ENCODE measurements at places on chromosomes 5 and 9.

GRCh38 chr5:172762214-172763119, 8.5 kb downstream of the DUSP1 start:
- no peak for DNase-seq

- no peak for DNase-seq
Measured at GRCh38 chr9:27183131-27183530, 74.1 kb downstream of the TEK start.

DNA sequence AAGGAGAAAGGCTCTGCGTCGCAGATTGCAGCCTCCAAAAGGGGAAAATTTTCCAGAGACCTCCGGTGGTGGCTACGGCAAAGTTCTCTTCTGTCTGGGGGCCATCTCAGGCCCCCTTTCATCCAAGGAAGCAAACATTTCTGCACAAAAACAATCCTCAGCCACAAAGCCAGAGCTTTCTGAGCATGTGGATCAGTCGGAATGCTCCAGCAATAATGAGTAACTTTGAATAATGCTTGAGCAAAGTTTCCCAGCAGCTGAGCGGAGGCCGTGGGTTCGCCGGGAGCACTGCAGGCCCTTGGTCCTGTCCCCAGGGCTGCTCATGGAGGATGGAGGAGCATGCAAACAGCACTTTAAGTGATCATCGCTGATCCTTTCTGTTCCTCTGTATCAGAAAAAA, 60.2 kb upstream of the UNC5A start:
- DNase-seq = no peak

- DNase-seq = no peak
Measured at GRCh38 chr5:1371218-1371971, 26.5 kb upstream of the CLPTM1L start.

- no peak for DNase-seq
Measured at GRCh38 chr9:128484686-128485413, 19.7 kb upstream of the GLE1 start.

- no peak for DNase-seq
Measured at GRCh38 chr5:150075806-150076205, 10.5 kb downstream of the CSF1R start.

DNA sequence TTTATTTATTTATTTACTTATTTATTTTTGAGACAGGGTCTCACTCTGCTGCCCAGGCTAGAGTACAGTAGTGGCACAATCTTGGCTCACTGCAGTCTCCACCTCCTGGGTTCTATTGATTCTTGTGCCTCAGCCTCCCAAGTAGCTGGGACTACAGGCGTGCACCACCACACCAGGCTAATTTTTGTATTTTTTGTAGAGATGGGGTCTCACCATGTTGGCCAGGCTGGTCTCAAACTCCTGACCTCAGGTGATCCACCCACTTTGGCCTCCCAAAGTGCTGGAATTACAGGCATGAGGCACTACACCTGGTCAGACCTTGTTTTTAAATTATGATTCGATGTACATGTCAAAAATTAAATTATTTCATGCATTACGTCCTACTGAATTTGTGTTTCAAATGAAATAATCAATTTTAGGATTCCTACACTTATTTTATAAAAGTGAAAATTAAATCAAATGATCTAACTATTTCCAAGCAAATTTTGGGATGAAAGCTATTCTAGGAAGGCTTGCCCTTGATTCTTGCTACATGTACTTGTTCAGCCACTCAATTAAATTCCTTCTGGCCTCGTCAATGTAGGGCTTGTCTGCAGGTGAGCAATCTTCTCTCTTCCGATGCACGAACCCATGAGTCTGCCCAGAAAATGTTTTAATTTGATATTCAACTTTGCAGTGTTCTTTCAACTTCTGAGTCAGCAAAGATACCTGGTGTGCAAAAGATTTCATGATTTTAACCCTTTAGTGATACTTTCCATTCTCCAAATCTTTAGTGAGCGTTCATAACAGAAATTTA, 27.6 kb downstream of the CMBL start:
- no peak for DNase-seq

DNA sequence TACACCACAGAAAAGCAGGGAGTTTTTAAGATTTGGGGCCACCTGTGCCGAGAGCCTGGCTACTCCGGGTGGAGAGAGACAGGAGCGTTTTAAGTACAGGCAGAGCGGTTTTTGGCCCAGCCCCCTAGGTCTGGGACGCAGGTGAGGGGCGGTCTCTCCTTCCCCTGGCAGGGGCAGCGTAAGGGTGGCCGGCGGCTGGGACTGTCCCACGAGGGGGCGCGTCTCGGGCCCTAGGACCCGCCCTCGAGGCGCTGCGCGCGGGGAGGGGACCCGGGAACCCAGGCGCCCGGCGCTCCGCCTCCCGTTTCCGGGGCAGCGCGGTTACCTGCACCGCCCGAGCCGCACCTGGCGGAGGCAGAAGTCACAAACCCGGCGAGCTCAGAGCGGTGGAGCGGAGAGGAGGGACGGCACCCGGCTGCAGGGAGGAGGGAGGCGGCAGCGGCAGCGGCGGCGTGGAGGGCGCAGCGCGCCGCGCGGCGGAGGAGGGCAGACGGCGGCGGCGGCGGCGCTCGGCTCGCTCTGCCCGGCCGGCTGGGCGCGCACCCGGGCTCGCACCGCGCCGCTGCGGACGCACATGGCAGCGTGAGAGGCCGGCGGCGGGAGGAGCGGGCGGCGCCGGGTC, at the start of gene WWC1:
TSS of gene WWC1 (plus strand) at position 304 of the 622 bp plus-strand sequence. CDS start 508 bp downstream, outside the sequence.
- peak; percentile 50 for DNase-seq

GRCh38 chr5:33065131-33065530, 354.0 kb downstream of the NPR3 start:
- DNase-seq = no peak

DNA sequence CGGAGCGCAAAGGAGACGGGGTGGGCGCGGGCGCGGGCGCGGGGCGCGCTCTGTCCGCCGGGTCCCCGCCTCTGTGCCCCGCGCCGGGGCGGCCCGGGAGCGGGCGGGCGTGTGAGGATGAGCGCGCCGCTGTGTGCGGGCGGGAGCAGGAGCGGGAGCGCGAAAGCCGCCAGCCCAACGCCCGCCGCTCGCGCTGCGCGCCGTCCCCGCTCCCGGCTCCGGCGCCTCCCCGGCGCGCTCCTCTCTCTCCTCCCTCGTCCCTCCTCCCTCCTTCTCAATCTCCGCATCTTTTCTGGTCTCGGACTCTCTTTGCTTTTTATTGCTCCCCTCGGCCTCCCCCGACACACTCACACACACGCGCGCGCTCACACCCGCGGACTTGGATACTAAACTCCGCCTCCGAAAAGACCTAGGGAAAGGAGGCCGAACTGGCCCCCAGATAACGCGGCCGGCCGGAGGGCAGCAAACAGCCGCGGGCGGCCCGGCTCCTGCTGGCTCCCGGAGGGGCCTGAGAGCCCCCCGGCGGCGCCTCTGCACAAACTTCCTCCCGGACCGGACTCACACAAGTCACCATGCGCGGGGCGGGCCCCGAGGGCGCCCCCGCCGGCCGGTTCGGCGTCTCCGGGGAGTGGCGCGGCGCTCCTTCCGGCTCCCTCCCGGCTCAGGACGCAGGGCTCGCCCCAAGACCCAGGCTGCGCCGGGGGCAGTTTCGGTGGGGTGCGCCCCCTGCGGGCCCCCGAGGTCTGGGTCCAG, at the start of gene FIBCD1:
TSS of gene FIBCD1 (minus strand) at position 596 of the 753 bp plus-strand sequence. CDS start 640 bp downstream, outside the sequence.
- no peak for DNase-seq

GRCh38 chr9:126170286-126170823, 156.3 kb upstream of the MVB12B start:
- no peak for DNase-seq

- no peak for DNase-seq
Measured at GRCh38 chr5:64978546-64978945, 209.8 kb downstream of the CWC27 start.

DNA sequence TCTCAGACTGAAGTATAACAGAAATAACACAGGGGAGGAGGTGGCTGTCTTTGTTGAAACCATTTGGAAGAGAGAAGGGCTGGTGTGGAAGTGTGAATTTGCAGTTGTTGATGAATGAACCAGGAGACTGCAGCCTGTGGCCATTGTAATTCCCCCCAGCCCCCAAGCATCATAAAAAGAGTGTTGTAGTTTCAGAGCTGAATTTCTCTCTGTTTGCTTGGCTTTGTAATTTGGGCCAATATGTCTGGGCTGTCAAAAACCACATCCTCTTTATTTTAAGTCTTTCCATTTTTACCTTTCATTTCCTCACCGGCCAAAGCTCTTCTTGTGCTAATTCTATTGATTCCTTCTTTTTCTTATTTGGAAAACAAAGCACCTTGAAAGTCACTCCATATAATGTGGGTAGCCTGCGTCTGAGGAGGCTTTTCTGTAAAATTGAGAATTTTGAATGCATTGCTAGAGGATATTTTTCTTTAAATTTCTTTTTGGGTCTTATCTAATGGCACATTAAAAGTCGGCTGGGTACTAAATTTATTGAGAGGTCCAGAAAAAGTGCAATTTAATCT, 383.3 kb downstream of the OSTF1 start:
- DNase-seq = no peak

GRCh38 chr5:158648631-158649030, 451.1 kb downstream of the EBF1 start:
- DNase-seq = no peak

DNA sequence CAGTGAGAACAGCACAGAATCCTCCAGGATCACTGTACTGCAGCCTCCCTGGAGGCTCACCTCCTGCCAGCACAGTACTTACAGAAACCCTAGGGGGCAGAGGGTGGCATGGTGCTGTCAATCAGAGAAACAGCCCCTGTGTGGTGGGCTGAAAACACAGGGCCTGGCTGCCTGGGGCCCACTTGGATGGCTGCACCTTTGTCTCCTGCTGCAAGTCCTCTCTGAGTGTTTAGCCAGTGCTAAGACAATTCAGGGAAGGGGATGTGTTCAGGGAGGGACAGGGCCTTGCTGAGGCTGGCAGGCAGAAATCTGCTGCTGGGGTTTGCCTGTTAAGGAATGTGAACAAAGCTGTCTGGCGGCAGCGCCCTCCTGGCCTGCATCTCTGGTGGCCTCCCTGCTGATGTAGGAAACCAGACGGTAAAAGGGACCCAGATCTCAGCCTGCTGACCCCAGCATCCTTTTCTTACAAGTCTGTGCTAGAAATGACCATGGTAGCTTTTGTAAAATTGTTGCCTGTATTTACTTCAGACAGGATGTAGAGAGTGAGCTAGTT, 39.5 kb downstream of the PRRC2B start:
- no peak for DNase-seq

DNA sequence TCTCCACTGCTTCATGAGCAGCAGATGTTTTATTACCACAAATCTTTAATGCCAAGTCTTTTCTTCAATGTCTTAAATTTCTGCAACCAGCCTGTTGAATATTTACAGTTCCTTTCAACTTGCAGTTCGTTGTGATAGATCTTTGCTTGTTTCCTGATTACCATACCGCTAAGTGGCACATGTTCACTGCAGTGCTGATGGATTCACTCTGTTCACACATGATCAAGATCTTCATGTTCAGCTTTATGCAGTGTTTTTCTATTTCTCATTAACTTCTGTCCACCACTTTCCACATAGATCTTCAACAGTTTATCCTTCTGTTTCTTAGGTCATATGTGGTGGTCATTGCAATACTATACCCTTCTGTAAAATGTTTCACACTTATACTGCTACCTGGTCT, 280.6 kb downstream of the EPB41L4A start:
- DNase-seq = no peak

DNA sequence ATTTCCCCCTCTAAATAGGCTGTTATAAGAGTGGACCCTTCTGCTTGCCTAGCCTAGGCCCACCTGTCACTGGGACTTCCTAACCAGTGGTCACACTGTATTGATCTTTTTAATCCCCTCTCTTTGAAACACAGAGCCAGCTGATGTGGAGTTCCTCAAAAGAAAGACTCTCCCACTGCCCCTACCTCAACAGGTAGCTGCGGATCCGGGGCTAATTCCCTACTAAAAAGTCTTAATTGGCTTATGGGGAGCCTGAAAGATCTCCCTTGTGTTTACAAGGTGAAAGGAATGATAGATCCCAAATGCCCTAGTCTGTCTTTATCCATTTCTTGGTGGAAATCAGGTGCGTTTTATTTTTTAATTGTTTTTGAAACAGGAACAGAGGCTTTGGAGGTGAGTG, 2.0 kb downstream of the NEUROG1 start:
- DNase-seq = no peak

DNA sequence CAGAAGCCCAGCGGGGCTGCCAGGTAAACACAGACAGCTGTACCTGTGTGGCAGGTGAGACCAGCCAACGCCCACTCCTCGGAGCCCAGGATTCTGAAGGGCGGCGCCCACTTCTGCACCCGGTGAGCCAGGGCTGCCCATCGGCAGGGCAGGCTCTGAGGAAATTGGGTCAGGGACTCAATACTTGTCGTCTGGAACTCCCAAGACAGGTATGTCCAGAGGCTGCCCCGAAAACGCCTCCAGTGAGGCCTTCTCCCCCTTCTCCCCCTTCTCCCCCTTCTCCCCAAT, 19.8 kb downstream of the GLT6D1 start:
- DNase-seq = no peak

DNA sequence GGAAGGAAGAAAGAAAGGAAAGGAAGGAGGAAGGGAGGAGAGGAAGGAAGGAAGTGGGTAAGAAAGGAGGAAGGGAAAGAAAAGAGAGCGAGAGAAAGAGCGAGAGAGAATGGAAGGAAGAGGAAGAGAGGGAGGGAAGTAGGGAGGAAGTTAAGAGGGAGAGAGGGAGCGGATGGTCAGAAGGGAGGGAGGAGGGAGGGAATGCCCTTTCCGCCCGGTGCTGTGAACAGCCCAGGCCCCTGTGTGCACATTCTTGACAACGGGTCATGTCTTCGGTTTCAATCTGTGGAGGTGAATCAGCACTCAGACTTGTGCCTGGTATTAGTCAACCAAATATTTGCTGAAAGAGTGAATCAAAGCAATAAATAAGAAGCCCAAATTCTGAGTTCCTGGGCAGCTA, 39.2 kb downstream of the PRUNE2 start:
- no peak for DNase-seq

- DNase-seq = no peak
Measured at GRCh38 chr5:148437249-148437648, 53.5 kb downstream of the FBXO38 start.

DNA sequence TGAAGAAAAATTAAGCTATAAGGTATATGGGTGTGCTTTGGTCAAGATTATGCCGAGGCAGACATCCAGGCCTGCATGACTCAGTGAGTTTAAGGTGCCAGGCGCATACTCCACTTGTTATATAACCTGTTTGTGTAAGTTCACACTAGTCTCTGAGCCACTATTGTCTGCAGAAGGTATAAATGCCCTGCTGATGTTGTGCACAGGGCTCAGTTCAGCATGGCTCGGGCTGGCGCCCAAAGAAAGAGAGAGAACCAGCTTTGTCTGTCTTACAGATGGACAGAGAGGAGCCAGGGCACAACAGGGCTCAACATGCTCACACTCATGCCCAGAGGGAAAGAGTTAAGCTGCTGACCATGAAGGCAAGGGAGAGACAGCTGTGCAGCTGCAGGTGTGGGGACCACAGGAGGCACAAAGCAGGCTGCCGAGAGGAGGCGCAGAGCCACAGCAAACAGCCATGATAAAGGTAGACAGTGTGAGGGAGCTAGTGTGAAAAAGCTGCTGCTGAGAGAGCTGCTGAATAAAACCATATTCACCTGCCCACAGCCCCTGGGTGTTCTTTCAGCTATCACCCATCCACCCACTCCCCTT, 1587.6 kb upstream of the C9orf72 start:
- DNase-seq = no peak

All from left hindlimb (tissue), 1 donor.